ENCODE measurements at places on chromosomes 16 and 17.

DNA sequence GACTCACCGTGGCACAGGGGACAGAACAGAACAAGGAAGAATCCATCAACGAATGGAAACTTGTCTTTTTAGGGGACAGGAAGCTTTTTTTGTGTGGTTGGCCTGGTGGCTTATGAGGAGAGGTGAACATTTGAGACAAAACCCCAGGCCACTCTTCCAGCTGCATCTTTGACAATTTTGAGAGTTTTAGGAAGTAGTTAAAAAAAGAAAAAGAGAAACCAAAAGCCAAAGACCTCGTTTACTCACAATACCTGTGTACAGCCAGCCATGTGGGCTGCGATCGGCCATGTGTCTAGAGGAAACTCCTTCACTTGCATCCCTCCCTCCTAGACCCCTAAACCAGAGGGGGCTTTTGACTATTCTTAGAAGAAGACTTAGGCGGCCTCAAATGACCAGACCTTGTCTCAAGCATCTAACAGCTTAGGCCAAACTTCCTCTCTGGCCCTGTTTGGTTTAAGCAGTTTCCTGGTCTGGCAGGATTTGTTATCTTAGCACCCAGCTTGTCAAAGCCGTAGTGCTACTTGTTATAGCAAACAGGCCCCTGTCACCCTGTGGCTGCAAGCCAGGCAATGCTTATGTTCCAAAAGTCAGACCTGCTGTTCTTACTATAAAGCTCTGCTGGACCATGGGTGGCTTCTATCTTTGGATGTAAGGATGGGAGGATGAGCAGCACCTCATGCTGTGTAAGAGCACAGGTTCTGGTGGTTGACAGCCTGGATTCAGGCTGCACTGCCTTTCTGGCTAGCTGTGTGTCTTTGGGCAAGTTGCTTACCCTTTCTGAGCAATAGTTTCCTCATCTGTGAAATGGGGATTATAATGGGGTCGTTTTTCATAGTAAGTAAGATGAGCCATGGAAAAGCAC lies 17.7 kb downstream of the KSR1 start:
- peak; percentile 48 for DNase-seq

DNA sequence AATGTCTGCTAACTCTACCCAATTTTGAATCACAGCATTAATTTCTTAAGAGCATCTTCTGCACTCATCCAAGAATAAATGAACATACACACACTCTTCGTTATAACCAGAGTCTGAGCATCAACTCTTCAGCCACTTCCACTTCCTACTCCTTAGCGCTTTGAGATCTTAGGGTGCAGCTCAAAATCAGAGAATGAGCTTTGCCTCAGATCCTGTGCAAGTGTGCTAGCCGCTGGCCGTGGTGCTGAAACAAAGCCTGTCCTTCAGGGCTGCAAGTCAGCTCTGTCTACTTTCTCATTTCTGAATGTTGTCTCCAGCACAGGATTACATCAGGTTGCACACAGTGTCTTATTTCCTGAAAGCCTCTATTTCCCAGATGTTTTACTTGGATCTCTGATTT lies 165.4 kb downstream of the AIPL1 start:
- DNase-seq: no peak

DNA sequence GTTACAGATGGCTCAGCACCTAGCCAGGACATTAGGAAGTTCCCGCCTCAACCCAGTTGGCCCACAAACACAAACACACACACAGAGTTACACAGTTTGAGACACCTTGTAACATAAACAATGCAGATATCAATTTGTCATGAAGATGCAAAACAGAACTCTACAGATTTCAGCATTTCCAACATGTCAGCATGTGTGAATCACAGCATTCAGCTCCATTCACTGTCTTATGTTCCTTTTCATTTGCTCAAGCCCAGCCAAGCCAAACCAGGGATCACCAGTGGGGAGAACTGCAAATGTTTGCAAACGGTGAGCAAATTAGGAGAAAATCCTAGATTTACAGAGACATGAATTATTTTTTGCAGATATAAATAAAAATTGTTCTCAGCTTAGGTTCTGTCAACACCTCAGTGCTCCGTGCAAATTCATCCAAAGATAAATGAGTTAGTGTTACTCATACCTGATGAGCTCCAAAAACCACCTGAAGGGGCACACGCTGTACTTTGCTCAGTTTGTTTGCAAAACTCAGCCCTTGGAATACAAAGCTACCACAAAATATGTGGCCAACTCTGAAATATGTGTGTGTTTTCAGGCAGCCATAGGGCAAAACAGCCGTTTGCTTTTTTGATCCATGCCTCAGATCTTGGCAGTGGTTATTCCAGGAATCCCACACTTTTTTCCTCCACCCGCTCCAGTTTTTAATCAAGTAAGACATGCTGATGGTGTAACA lies 16.3 kb upstream of the COX10 start:
- DNase-seq: no peak

GRCh38 chr17:60311186-60311585 lies 80.7 kb downstream of the USP32 start:
- no peak for DNase-seq

GRCh38 chr17:56948491-56948890 lies 12.4 kb downstream of the COIL start:
- no peak for DNase-seq

DNA sequence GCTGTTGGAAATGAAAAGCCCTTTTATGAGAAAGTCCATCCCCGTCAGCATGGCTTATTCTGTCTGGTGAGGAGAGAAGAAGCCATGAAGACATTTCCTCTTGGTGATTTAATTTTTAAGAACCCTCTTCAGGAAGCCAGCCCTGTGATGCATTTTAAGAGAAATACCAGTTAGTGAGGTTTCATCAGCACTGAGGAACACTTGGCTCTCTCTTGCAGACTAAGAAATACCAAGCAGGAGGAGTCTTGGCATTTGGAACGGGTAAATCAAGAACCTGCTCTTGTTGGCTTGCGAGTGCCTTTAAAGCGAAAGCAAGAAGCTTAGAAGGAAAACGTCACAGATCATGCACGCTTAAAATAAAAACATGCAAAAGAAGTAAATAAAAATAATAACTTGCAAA lies 17.5 kb downstream of the RAB11FIP3 start:
- DNase-seq: no peak

GRCh38 chr17:44988044-44988942 lies 20.2 kb upstream of the C1QL1 start:
- DNase-seq: no peak

GRCh38 chr16:56993204-56993603 lies 3.8 kb downstream of the NLRC5 start:
- no peak for DNase-seq

DNA sequence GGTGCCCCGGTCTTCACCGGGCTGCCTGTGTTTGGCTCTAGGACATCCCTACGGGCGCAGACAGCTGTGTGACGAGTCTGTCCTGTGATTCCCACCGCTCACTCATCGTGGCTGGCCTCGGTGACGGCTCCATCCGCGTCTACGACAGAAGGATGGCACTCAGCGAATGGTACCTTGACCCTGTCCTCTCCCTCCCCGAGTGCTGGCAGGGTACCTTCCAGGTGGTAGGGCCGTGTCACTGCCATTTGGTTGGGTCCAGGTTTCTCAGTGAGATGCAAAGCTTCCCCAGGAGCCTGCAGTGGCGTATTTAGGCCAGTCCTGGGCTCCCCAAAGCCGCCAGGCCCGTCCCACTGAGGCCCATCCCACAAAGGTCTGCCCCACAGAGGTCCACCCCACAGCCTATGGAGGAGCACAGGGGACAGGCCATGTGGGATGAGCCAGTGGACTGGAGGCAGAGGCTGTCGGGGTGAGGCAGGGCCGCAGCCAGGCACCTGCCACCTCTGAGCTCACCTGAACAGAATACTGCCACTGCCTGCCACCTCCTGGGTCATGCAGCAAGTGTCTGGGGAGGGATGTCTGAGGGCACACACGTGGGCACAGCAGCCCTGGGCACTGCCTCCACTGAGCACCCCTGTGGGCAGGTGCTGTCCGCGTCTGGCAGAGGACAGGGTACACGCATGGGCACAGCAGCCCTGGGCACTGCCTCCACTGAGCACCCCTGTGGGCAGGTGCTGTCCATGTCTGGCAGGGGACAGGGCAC lies 31.4 kb upstream of the CHMP6 start:
- no peak for DNase-seq

- no peak for DNase-seq
Measured at GRCh38 chr17:13788385-13788784, 186.7 kb upstream of the HS3ST3A1 start.

GRCh38 chr17:60577147-60577915 lies 22.7 kb upstream of the PPM1D start:
- DNase-seq: no peak

- no peak for DNase-seq
Measured at GRCh38 chr17:15648386-15648785, 28.9 kb upstream of the FBXW10B start.

- DNase-seq: no peak
Measured at GRCh38 chr17:9937241-9937761, 32.2 kb upstream of the RCVRN start.

DNA sequence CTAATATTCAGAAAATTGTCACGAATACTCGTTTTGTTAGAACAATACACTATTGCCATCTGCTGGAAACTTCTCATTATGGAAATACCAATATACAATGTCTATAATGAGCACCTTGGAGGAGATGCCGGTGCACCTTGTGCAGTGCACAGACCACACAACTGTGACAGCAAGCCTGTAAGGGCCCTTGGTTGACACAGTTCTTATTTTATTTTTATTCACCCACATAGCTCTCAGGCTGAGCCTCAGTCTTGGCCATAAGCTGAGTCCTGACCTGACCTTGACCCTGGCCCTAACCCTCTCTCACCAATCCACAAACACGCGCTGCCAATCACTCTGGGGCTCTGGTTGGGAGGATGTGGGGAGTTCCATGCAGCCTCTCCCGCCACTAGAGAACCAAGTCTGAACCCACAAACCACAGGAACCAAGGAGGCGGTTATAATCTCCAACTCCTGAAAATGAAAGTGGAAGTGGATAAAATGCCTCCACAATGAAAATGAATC lies 7.6 kb downstream of the AIPL1 start:
- DNase-seq: no peak

DNA sequence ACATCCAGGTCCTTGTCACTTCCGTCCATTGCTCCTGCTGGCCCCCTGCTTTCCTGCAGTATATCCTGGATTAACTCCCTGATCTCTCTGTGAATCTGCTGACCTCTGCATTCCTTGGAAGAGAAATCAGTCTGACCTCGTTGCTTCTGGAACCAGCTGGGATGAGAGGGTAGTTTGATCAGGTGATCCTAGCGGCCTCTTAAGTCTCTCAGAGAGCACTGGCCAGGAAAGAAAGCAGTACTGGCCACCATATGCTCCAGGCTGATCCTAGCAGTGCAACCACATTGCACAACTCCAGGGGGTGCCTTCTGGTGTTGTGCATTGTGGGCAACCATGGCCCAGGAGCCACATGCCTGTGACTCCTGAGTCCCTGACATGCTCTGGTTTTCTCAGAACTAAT lies 79.2 kb downstream of the ARHGAP23 start:
- DNase-seq: no peak
